ENCODE measurements at places on chromosomes 7 and 10.
A peak's percentile ranks its signal among the peaks of the same experiment; 100 is the strongest.

- no peak for DNase-seq
Measured at GRCh38 chr7:80302078-80302477, 167.4 kb downstream of the GNAI1 start.

DNA sequence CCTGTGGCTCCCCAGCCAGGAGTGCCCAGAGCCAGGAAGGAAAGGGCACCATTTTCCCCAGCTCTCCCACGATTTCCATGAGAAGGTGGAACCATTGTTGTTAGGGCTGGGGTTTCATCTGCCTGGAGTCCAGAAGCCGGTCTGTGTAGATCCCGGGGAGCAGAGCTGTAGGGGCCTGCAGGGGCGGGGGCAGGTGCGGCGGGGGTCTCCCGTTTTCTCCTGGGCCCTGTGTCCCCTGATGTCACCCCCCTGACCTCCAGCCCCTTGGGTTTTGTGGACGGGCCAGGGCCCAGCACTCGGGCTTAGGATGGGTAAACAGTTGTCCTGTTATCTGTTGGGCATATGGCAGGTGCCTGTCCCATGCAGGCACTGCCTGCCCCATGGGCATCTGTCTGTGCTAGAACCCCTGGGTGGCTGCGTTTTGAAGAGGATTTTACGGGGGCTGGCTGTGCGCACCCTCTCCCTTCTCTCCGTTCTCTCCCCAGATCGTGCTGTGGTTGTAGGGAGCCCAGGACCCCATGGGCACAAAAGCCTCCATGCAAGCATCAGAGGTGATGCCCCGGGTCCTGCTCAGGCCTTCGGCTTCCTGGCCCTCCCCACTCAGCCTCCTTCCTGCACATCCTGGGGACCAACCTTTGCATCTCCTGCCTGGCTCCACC lies 158.8 kb downstream of the WDR37 start:
- no peak for DNase-seq

DNA sequence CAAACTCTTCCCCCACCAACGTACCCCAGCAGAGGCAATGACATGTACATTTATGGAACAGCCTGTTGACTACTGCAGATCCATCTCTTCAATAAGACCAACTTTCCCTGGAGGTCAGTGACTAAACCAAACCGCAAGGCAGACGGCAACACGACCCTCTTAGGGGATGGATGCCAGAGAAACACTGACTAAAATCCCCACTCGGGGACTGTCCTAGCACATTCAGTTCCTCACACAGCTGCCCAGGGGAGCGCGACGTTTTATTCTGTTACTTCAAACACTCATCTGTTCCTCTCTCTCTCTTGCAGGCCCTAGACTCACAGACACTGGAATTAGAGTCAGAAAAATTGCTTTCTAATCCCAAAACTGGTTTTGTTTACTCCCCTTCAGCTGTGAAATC lies 146.5 kb upstream of the PRSS1 start:
- no peak for DNase-seq

- DNase-seq: no peak
Measured at GRCh38 chr10:53918755-53919154, 882.3 kb downstream of the PCDH15 start.

- DNase-seq: no peak
Measured at GRCh38 chr7:25143763-25144162, 18.7 kb upstream of the CYCS start.

DNA sequence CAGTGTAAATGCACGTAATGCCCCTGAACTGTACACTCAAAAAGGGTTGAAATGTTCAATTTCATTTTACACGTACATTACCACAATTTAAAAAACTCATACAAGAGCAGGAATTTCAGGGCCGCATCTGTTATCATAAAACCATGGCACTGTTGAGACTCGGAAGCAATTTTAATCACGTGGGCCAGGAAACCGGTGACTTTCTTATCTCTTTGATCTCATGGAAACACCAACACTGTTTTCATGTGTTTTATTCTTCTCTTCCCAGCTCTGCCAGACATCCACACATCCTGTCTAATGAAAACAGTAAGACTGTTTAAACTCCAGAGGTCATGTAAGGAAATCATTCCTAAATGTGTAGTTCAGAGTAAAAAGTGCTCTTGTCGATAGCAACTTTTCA lies 35.9 kb downstream of the PTPRE start:
- no peak for DNase-seq

DNA sequence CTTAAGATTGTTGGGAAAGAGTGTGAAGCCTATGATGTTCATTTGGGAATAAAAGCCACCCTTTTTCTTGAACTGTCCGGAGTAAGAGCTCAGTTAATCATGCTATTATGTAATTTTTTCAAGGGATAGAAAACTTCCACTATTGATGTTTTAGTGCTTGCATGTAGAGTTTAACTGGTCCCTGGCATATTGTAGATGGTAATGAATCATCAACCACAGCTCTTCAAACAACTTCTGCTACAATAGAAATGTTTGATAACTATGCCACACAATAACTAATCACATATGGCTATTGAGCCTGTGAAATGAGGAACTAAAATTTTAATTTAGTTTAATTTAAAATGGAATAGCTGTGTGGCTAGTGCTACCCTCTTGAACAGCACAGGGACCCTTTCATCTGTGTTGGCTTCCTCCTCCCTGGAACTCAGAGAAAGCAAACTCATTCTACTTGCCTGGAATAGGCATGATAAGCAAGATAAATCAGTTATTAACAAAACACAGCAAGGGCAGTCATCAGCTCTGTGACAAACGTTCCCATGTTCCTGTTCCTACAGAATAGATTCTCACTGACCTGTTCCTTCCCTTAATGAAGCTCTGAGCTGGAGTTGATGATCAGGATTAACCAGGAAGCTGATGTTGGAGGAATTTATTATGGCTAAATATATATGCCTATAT lies 4.9 kb upstream of the SRI start:
- DNase-seq: no peak

- no peak for DNase-seq
Measured at GRCh38 chr10:91185239-91185875, 35.1 kb upstream of the PCGF5 start.

GRCh38 chr10:116742367-116743265 lies at the start of gene HSPA12A:
Gene HSPA12A, minus strand, starts transcription at chr10:116742566. Its CDS starts 97 bp downstream, at chr10:116742469.
- no peak for DNase-seq

DNA sequence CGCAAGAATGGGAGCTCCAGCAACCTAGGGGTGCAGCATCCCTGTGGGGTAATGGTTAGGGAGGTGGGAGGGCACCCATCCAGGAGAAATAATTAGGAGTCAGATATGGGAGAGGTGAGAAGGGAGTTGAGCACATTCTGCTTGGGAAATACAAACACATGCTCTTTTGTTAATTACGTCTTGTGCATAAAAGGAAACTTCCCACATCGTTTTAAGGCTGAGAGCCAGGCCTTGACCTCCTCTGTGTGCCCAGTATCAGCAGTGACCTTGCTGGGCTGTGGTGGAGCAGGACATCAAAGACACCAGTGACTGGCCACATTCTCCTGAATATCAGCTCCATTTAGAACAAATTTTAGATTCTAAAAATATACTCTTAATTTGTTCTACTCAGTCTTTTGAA lies 22.6 kb downstream of the AKR1C4 start:
- DNase-seq: no peak

DNA sequence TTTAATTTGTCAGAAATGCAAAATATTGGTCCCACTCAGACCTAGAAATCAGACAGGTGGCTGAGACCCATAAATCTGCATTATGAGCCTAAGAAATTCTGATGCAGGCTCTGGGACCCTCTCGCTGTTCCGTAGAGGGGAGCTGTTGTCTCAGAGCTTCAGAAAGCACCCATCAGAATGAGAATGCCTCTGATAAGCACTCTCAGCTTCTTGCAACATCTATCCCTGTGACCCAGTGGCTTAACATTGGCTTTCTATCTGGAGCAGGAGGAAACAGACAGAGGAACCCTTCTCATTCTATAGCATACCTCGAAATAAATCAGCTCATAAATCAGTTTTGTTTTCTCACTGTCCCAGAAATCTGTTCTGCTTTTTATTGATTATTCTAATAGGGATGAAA lies 184.6 kb upstream of the SP4 start:
- DNase-seq: no peak

DNA sequence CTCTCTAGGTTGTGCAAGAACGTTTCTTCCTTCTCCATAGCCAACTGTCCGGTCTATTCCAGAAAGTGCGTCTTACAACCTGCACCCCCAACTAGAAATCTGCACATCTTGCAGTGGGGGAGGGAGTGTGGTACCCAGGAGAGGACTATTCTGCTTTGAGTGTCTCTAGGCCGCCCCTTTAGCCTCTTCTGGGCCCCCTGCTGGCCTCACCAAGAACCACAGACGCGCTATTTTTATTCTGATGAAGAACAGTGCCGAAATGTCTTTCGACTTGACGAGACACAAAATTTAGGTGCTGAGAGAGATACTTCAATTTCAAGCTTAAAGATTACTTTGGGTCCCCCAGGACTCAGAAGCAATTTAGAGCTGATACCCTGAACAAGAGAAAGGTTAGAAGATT lies 1.0 kb downstream of the CNPY1 start:
- no peak for DNase-seq

DNA sequence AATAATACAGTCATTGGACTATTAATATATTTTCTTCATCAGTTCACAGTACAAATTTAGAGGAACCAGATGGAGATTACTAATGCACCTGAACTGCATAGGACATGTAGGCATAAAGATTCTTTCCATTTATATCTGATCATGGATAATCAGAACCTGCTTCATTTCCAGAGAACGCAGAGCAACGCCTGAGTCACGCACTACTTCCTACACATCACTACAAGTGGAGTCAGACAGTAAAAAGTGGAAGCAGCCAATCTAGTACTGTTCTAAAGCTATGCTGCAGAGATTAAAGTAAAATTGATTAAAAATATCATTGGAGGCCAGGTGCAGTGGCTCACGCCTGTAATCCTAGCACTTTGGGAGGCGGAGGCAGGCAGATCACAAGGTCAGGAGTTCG lies 43.3 kb downstream of the BRI3 start:
- DNase-seq: no peak

DNA sequence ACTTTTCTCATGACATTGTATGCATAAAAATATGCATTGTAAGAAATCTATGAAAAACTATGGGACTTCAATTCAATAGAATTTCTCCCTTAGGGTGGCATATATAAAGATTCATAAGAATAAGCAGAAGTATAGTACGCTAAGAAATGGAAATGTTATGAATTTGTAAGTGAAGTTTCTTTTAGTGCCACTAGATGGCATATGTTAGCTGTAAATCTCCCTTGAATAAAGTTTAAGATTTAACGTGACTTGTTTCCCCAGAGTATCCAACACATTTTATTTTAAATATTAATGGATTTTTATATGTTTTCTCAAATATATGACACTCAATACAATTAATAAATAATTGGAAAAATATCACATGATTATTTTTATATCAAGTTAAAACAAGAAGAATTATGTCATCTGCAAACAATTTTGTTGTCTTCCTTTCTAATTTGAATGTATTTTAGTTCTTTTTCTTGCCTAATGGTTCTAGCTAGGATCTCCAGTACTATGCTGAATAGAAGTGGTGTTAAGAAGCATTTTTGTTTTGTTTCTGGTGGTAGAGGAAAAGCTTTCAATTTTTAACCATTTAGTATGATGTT lies 287.2 kb downstream of the HGF start:
- DNase-seq: peak; percentile 65

DNA sequence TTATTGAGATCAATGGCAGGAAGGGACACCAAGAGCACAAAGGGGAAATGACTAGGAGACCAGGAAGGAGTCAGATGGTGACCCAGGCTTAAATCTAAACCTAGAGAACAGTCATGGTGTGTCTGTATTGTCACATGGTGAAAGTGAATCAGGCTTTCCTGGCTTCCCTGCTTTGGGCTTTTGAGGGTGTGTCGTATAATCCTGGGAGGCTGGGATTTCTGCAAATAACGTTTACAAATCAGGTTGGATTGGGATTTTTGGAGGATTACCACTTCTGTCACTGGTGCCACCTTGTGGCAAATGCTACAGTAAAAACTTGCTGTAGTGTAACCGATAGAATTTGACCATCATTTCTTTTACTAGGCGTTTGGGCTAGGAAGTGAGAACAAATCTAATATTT lies 502.6 kb downstream of the NRG3 start:
- peak; percentile 27 for DNase-seq

DNA sequence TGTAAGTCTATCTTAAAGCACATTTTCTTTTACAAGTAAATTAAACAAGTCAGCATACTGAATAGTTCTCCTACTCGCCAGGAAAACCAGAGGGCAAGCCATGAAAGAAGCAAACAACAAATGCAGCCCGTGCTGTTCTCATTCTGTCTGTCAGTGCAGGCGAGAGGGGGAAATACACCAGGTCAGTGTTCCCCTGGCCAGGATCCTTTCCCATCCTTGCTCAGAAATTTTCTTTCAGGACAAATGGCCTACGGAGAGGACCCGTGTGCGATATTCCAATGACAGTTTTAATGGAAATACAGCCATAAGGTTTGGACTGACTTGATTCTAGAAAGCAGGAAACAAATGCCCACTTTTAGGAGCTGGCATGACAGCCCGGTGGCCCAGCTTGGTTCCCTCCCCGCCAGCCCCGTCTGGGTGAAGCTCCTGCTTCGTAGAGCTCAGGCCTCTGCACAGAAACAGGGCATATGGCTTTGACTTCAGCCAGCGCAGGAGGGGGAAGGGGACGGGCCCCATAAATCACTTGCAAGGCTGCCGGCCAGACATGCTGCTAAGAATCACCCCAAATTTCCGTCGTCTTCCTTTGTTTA lies 67.8 kb downstream of the FRMD4A start:
- DNase-seq: no peak

DNA sequence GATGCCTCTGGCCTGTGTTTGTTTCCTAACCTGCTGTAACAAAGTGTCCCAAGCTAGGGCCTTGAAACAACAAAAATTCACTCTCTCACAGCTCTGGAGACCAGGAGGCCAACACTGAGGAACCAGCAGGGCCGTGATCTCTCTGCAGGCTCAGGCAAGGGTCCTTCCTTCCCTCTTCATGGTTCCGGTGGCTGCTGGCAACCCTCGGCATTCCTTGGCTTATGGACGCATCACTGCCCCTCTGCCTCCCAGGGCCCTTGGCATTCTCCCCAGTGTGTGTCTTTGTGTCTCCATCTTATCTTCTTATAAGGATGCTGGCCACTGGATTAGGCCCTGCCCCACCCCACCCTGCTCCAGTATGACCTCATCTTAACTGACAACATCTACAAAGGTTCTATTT lies 17.0 kb downstream of the CNPY1 start:
- DNase-seq: no peak

- no peak for DNase-seq
Measured at GRCh38 chr7:24970676-24971075, 9.3 kb downstream of the OSBPL3 start.

- no peak for DNase-seq
Measured at GRCh38 chr10:32951111-32951510, 6.9 kb downstream of the ITGB1 start.

DNA sequence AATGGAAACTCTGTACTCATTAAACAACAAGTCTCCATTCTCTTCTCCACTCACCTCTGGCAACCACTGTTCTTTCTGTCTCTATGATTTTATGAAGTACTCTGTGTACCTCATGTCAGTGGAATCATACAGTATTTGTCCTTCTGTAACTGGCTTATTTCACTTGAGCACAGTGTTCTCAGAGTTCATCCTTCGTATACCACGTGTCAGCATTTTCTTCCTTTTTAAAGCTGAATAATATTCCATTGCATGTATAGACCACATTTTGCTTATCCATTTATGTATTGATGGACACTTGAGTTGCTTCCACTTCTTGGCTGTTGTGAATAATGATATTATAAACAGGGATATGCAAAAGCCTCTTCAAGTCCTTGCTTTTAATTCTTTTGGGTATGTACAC lies 333.0 kb upstream of the ZNF32 start:
- DNase-seq: no peak

Measured in NCI-H1694 treated with DMSO at 0.1 percent for 48 hours (cell line).